ENCODE measurements at places on chromosomes 11 and 22.

- DNase-seq = no peak
Measured at GRCh38 chr11:40230821-40231220, 1228.6 kb downstream of the LRRC4C start.

DNA sequence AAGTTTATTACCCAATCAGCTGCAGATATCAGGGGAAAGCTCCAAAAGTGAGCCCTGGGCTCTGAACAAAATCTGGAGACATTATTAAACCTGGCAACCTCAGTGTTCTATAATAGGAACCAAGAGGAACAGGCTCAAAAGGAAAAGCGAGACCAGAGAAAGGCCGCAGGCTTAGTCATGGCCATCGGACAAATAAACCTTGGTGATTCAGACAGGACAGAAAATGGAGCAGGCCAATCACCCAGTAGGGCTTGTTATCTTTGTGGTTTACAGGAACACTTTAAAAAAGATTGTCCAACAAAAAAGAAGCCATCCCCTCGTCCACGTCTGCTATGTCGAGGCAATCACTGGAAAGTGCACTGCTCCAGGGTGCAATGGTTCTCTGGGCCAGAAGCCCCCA is 7.7 kb upstream of the PANX1 start:
- DNase-seq = no peak

GRCh38 chr11:46351148-46351547 is 3.9 kb downstream of the DGKZ start:
- DNase-seq = no peak

DNA sequence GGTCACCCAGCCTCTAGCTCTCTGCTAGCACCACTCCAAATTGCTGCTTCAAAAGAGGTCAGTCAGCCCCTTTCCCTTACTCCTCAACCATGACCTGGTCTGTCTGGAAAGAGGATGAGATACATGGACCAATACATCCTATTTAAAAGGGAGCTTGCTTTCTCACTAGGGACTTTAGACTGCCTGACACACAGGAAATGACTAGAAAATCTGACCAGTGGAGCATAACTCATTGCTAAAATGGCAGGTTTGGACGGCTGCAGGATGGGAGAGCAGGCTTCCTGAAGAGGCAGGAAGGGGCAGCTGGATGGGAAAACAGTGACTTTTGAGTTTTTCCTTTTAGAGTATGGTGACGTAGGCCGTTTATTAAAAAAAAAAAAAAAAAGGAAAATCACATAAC is 25.3 kb downstream of the STIM1 start:
- no peak for DNase-seq

DNA sequence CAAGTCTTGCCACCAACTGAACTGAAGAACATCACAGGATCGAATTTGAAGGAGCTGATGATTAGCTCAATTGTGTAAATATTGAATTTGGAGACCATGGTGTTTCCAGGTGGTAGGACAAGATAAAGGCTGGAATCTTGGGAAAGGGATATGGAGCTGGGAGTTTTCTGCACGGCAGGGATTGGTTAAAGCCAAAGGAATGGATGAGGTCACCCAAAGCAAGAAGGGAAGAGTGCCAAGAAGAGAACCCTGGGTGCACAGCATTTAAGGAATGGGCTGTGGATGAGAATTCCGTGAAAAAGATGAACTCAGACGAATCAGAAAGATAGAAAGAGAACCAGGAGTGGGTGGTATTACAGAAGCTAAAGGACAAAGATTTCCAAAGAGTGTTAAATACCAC is 29.4 kb upstream of the RRAS2 start:
- DNase-seq = no peak

DNA sequence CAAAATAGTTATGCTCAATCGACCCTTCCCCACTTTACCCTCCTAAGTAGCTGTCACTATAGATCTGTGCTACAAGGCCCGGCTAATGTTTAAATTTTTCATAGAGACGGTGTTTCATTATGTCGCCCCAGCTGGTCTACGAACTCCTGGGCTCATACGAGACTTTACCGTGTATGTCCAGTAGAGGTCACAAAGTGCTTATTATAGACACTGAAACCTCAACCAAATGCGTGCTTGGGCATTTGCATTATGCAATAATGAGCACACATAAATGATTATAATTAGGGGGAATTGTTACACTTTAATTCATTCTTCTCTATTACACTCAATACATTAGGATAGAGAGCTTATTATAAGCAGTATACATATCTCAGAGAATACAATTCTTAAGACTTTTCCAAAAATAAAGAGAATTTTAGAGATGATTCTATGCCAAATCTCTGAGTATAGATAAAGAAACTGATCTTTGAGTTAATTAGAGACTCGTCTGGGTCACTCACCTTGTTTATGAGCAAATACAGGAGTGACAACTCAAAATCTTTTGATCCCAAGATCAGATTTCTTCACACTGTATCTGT is 12.5 kb upstream of the MRPL16 start:
- DNase-seq = peak; percentile 50

GRCh38 chr22:49583886-49584505 is 243.7 kb downstream of the BRD1 start:
- no peak for DNase-seq

GRCh38 chr22:50691521-50691920 is 18.9 kb downstream of the SHANK3 start:
- DNase-seq = no peak

DNA sequence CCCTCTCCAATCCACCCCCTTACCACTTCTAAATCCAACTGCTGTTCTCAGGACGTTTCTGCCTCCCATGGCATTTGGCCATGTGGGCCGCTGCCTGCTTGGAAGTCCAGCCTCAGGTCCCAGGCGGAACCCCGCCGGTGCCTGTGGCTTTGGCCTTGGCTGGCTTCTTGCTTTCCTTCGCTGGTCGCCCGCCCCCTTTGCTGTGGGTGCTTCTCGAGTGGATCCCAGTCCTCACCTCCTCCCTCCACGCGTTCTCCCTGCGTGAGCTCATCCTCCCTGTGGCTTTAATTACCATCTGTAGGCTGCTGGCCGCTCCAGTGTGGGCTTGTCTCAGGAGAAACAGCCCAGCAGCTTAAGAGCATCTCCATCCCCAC is 111.7 kb downstream of the NECTIN1 start:
- DNase-seq = no peak

DNA sequence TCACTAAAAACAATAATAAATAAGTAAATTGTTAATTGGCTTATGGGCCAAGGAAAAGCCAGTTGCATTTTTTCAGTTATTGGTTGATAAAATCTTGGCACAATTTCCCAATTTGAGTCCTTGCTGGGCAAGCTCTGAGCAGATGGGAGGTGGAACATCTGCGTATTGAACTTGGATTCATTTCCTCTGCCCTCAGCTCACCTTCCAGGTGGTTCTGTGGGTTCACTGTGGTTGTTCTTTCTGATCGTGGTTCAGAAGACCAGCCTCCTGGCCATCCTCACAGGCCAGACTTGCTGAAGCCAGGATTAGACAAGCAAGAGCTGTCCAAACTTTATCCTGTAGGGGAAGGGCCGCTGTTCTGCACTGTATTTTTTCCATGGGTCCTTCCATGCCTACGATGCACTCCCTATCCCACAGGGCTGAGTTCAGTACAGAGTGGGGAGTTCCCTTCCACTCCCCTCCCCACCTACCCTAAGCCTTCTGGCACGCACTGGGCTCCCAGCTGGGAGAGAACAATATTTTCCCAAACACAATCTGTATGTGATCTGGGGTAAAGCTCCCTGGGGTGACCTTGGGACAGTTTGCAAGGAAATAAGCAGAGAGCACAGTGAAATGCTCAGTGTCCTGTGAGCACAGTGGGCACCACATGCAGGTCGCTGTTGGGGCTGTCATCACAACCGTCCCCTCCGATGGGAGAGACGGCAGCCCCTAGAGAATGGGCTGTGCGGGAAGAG is 43.5 kb upstream of the TP53I11 start:
- DNase-seq = peak; percentile 16

DNA sequence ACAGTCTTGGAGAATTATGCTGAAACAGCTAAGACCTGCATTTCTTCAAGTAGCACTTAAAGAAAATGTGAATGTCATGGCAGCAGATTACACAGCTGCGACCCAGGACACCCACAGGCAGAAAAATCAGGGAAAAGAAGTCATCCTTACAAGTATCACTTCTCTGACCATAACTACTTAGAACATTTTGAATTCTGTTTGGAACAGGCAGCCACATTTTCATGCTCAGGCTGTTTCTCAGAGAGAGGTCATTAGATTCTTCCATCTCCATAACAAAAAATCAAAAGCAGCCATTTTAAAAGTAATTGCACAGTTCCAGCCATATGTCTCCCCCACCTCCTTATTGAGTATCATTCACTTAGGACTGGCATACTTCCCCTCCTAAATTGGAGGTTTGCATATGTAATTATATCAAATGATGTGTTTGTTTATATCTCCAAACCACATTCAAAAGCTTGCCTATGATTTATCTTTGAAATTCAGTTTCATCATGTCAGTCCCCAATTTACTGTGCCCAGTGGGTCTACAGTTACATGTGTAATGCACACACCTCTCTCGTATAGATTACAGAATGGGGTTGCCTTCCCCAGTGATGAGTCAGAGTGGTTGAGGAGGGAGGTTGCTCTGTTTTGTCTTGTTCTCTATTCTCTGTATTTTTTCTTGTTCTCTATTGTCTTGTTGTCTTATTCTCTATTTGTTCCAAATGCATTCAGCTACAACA is 276.5 kb upstream of the MTNR1B start:
- DNase-seq = no peak

- no peak for DNase-seq
Measured at GRCh38 chr11:47259232-47259977, 1.6 kb downstream of the NR1H3 start.

DNA sequence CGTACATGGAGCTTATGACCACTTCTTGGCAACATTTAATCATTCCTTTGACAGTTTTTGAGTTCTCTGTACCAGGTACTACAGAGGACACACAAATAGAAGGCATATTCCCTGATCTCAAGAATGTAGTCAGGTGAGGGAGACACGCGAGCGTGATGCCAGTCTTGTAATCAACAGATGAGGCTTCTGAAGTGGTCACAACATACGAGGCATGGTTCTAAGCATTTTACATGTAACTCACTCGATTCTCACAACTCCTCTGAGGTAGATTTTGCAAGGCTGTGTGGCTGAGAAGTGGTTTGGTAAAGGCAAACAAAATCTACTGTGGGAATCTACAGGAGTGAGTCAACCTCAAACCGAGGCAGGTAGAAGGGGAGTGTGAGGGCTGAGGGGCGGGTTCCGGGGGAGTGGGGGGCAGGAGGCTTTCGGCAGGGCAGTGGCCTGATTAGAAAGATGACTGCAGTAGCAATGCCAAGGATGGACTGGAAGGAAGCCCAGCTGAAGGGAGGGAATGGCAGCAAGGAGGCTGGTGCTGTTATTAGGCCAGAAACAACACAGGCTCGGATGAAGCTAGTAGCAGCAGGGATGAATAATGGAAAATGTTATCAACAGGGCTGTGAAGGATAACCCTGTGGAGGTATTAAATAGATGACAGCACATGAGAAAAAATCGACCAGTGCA is 63.8 kb downstream of the ST14 start:
- no peak for DNase-seq

GRCh38 chr11:87281496-87281895 is 243.8 kb downstream of the TMEM135 start:
- DNase-seq = no peak

DNA sequence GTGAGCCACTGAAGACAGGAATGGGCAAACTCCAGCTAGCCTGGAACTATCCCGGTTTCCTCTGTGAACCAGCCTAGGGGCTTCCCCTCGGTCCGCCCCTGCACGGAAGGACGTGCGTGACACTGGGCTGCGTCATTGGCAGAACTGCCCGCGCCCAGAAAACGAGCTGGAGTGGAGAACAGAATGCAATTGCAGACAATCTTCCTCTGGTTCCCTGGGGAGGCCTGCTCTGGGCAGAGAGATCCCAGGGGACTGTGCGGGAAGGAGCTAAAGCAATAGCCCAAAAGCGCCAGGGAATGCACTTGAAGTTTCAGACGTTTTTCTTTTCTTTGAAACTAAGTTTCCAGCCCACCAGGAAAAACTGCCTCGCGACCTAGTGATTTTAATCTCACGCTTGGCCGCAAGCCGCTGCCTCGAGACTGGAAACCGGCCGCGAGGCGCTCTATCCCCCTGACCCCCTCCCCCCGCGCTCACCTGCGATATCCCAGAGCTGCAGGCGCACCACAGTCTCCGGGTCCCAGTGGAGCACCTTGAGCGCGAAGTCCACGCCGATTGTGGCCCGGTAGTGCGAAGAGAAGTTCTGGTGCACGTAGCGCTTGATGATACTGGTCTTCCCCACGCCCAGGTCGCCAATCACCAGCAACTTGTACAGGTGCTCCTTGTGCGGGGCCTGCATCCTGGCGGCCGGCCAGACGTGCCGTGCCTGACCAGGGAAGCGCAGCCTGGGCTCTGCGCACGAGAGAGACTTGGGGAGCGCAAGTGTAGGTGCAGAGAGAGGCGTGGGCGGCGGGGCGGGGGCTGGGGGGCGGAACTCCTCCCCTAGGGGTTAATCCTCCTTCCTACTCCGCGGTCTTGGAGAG is at the start of gene RAB38:
Gene RAB38, minus strand, starts transcription at position 735 of the 860 bp plus-strand sequence. Its CDS starts 59 bp downstream, at position 676.
- peak; percentile 58 for DNase-seq

GRCh38 chr22:25736378-25737011 is 5.5 kb upstream of the MYO18B start:
- no peak for DNase-seq

GRCh38 chr11:6142936-6143335 is 27.2 kb downstream of the OR52B2 start:
- peak; percentile 38 for DNase-seq

- DNase-seq = no peak
Measured at GRCh38 chr11:48005831-48006270, 25.5 kb downstream of the PTPRJ start.

DNA sequence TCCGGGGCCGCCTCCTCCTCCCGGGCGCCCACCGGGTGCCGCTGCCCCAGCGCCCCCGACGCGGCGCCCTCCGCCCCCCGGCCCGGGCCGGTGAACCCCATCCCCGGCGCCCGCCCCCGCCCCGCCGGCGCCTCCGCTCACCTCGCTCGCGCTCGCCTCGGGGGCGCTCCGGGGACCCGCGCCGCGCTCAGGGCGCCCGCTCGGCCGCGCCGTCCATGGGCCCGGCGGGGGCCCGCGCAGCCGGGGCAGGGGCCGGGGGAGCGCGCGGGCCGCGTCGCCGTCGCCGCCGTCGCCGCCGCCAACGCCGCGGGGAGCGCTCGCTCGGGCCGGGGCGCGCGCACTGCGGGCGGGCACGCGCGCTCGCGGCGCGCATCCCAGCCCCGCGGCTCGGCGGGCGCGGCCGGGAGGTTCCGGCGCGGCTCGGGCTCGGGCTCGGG is 293 bp downstream of the DUSP8 start:
- no peak for DNase-seq

GRCh38 chr11:103889679-103890078 is 146.8 kb upstream of the DDI1 start:
- no peak for DNase-seq

DNA sequence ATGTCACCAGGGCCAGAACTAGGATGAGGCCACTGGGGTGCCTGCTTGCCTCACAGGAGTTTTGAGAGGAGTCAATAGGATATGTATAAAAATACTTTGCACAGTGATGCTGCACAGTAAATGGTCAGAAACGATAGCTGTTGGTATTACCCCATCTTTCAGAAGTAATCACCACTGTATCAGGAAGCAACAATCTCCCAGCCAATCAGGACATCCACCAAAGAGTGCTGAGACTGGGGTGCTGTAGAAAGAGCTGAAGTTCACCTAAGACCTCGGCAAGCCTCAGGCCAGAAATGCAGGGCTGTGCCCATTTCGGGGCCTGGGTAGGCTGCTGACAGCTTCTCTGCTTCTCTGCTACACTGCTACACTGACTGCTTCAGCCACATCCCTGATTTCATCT is 17.4 kb downstream of the LMO2 start:
- no peak for DNase-seq

- no peak for DNase-seq
Measured at GRCh38 chr11:10072841-10073240, 221.2 kb downstream of the SBF2 start.

Measured in NCI-H345 (cell line).